ENCODE measurements at places on chromosomes 2 and 18.

GRCh38 chr2:191272064-191272463 lies 26.9 kb downstream of the MYO1B start:
- no peak for DNase-seq

DNA sequence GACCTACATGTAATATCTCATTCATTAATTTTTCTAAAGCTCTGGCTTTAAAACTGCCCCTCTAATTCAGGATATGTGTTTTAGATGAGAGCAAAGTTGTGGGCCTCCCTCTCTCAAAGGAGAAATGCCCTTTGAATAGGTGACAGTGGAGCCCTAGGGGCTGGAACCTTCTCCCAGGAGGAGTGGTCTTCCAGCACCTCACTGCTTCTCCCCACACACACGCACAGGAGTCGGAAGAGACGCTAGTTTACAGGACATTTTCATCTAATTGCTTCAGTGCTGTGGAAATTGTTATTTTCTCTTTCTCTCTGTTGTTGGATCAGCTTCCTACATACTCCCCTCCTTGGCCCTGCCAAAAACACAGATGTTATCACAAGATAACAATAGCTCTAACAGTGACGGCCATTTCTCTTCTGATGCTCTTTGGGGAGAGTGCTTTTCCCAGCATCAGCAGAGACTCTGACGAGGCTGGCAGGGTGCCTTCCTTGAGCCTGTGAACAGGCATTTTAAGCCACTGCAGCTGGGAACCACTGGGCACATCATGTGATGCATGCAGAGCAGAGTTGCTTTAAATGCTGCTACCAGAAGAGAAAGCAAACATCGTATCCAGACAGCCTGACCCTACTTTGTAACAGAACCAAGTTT lies 209.4 kb upstream of the SP5 start:
- DNase-seq = no peak

GRCh38 chr18:46750626-46751025 lies 6.2 kb downstream of the ST8SIA5 start:
- no peak for DNase-seq

DNA sequence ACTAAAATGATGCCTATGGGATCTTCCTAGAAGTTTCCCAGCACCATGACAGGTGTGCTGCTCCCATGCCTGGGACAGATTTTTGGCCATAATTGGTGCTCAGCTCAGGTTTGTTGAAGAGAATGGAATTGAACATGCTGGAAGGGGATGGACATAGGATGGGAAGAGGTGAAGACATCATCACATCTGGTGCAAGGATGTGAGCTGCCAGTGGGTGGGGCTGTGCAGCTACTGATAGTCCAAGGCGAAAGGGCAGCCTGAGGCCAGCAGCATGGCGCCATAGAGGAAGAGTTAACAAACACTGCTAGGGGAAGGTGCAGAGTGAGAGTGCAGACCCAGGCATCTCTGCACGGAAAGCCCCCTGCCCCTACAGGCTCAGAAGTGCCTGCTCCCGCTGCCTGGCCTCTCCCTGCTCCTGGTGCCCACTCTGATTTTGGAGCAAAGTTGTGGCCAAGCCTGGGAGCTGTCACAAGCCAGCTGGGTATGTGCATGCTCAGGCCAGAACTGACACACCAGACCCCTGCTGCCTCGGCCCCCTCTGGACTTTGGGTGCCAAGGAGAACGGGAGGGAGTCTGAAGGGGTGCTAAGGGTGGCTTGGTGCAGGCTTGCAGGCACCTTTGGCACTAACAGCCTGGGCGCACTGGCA lies 178.6 kb downstream of the ZBTB7C start:
- peak; percentile 78 for DNase-seq

DNA sequence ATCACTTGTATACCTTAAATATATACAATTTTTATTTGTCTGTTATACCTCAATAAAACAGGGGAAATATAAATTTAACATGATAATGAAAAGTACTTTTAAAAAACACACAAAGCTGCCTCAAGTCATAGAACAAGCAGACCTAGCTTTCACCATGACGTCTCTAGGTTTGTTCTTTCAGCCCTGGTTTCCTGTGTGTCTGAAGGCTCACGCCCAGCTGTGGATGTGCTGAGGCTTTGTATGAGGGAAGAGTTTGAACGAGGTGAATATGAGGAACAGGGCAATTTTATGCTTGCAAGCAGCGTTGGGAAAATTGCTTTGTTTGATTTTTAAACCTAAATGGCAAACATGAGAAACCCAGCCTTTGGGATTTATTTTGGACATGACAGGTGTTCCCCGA lies 15.3 kb downstream of the SH3RF3 start:
- DNase-seq = no peak

GRCh38 chr18:36561046-36561445 lies 263.5 kb downstream of the FHOD3 start:
- no peak for DNase-seq

DNA sequence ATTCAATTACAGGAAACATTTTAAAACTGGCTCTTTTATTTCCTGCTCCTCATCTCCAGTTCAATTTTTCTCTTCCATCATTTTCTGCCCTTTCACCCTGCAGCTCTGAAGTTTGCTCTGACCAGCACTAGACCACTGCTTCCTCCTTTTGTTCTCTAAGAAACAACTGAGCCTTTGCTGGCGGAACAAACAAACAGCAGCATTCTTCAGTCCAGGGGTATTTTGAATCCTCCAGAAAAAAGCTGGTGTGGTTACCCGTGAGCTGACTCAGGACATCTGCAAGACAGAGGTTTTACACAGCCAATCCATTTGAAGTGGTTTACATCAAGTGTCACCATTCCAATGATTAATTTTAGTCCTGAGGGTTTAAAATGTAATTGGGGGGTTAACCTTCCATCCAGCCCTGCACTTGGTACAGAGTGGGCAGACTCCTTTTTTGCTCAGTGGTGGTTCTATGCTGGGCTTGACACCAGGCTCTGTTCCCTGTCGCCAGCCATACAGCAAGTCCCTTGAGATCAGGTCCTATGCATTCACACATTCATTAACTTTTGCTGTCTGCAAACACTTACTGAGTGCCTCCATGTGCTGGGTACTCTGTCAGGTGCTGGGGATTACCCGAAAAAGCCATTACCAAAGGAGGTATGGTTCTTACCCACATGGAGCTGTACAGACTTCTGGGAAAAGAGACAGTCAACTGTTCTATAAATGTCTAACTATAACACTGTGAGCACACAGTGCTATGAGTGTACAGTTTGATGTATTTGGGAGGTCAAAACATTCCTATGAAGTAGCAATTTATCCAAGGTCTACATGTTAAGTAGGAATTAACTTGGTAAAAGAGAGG lies 909.4 kb upstream of the GYPC start:
- DNase-seq = no peak

DNA sequence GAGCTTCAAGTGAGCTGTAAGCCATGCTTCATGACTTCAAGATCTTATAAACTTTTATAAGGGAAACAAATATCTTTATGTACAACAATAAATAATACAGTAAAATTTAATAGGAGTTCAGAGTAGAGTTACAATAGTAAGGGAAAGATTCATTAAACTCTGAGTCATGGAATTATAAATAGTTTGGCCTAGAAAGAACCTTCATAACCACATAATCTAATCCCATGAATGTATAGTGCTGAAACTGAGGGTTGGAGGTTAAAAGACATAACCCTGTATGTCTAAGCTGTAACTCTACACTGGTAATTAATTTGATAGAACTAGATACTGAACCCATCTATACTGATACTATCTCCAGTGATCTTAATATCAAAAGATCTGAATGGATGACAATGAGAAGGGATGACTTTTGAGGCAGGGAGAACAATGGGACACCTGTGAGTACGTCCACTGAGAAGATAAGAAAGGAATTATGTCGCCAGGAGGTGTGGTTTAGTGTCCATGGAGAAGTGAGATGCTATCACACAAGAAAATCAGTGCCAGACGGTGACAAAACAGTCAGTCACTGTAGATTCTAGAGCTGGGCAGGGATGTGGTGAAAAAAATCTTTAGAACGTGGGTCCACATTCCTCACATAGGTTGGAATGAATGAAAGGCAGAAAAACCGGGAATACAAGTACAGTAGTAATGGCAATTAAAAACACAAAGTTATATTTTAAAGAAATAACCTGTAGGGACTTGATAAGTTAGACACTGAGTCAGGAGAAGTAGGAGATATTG lies 1.1 kb downstream of the IL1F10 start:
- DNase-seq = no peak

DNA sequence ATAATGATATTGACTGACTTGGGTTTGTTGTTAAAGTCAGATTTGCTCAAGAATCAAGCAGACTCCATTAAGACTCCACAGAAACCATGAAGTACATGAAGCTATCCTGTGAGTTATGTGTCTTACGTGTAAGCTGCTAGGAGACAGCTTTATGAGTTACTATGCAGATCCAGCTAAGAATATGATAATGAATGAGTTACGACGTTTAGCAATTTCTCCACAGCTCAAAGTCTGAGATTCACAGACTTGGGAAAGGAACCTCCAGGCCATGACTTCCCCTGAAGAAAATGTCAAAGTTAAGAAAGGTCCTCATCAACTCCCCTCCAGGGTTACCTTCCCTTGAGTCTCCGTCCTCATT lies 211.9 kb upstream of the HNRNPA3 start:
- no peak for DNase-seq

GRCh38 chr2:102470168-102470567 lies 2.9 kb upstream of the SLC9A4 start:
- no peak for DNase-seq

- DNase-seq = no peak
Observed at GRCh38 chr2:26400723-26401122, 997 bp upstream of the DRC1 start.

- no peak for DNase-seq
Observed at GRCh38 chr2:12168791-12169388, 422.5 kb downstream of the LPIN1 start.

DNA sequence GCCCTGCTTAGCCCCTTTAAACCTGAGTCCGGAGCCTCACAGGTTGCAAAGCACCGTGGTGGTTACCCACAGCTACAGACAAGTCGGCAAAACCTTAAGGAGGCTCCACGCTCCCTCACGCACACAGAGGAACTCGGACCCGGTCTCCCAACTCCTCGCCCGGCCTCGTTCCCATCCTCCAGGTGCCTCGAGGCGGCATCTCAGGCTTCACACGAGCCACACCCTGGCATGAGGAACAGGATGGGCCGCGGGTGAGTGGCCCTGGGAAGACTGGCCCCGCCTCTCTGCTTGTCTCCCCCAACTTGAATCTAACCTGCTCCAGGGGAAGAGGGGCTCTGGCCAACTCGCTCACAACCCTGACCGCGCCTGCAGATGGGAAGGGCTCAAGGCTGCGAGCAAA lies 97.4 kb downstream of the EIPR1 start:
- no peak for DNase-seq

- DNase-seq = no peak
Observed at GRCh38 chr2:27831279-27832050, 58.7 kb downstream of the RBKS start.

GRCh38 chr18:31828613-31829012 lies 67.9 kb upstream of the SLC25A52 start:
- DNase-seq = no peak

- no peak for DNase-seq
Observed at GRCh38 chr2:216001216-216002100, 11.9 kb downstream of the MREG start.

- no peak for DNase-seq
Observed at GRCh38 chr2:171480908-171481307, 41.4 kb upstream of the CYBRD1 start.

DNA sequence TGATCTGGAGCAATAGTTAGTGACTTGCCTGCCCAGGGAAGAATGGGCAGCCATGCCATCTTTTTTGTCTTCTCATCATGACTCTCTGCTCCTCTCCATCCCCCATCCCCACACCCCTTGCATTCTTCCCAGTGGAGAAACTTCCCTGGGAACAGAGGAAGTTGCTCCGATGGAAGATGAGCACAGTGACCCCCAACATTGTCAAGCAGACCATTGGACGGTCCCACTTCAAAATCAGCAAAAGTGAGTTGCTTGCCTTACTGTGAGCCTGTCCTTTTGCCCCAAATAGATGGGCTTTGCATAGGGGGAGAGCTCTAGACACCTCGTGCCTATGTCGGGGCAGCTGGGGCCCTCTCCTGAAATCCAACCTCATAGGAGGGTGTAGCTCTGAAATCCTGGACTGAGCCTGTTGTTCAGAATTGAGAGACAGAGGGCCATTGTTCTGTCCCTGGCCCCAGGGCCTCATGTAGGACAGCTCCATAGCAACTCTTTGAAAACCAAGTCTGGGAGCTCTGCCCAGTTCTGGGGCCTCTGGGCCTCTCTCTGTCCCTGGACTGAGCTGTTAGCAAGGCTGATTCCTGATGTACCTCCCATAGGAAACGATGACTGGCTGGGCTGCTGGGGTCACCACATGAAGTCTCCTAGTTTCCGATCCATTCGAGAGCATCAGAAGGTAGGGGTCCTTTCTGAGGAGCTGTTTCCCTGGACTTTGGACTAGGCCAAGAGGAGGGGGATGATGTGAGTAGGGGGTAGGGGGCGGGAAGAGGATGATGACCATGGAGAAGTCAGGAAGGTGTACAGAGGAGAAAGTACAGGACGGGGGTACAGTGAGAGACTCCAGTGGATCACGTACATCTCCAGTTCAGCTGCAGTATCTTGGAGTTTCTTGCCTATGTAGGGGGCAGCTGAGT lies 35.2 kb downstream of the TTLL4 start:
- no peak for DNase-seq

Measured in BE2C (cell line).